ENCODE measurements at places on chromosomes 2 and 18.

- no peak for DNase-seq
Measured at GRCh38 chr2:219596954-219597551, 604 bp upstream of the STK11IP start.

- DNase-seq: no peak
Measured at GRCh38 chr2:119943058-119943457, 69.8 kb upstream of the EPB41L5 start.

DNA sequence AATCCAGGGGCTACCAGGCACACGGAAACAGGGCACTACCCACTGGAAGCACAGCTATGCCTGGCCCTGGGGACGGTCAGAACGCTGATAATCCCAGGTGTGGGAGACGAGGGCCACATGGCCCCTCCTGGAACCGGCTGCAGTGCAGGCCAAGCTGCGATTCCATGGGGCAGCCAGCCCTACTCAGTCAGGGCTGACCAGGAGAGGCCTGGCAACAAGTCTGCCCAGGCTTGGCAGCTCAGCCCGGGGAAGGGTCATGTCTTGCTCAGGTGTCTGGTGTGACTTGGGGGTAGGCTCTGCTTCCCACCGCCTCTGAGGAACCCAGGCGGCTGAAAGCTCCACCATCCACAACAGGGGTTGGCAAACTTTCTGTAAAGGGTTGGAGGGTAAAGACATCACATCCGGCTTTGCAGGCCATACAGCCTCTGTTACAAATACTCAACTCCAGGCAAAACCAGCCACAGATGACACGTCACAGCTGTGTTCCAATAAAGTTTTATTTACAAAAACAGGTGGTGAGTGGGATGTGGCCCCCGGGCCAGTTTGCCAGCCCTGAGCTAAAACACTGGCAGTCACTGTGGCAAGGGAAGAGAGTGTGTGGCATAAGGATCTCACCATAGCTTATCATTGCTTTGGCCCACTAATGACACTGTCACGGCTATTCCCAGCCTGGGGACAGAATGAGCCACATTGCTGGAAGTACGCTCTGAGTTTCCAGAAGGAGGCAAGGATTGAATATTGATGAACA lies 85.2 kb downstream of the NDUFA10 start:
- DNase-seq: no peak

GRCh38 chr2:109434351-109434750 lies 179.4 kb downstream of the SEPTIN10 start:
- DNase-seq: no peak

DNA sequence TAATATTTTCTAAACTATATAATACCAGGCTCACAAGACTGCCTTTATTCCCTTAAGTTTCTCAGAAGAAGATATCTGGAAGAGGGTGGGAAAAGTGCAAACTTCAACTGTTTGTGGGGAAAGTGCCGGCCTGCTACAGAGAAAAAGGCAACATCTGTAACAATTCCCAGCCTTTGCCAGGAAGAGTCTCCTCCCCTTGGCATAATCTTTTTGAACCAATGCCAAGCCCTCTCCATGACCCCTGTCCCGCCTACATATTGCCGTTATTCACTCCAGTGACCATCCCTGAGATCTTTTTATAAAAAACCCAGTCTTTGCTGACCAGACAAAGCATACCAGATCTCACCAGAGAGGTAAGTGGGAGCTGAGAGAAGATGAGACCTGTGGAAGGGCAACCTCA lies at the start of gene REG3G:
Gene REG3G, plus strand, starts transcription at position 282 of the 400 bp plus-strand sequence. CDS start 392 bp downstream, outside the sequence.
- DNase-seq: no peak

GRCh38 chr2:164186591-164186990 lies 434.7 kb downstream of the GRB14 start:
- DNase-seq: no peak

- no peak for DNase-seq
Measured at GRCh38 chr2:184945824-184946223, 347.5 kb downstream of the ZNF804A start.

DNA sequence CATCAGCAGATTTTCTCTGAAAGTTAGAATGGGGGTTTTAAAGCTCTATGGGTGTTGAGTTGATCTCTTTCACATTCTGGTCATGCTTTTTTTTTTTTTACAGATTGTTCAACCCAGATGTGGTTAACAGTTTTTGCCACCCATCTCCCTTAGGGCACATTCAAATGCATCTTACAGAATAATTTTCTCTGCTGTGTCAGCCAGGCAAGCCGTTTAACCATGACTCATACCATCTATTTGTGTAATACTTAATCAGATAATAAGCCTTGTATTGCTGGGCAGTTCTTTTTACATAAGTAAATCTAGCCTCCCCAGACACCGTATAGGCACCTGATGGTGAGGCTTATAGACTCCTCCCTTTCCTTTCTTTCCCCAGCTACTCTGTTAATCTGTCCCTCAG lies 62.0 kb downstream of the TGIF1 start:
- no peak for DNase-seq

DNA sequence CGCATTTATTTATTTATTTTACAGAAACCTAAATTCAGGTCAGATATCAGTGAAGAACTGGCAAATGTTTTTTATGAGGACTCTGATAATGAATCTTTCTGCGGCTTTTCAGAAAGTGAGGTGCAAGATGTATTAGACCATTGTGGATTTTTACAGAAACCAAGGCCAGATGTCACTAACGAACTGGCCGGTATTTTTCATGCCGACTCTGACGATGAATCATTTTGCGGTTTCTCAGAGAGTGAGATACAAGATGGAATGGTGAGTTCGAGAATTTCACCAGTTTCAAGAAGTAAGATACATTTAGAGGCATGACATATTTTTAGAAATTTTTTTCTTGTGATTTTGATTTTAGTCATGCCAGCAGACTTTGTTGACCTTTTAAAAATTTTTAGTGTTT lies 4.6 kb downstream of the CDCA7 start:
- no peak for DNase-seq

DNA sequence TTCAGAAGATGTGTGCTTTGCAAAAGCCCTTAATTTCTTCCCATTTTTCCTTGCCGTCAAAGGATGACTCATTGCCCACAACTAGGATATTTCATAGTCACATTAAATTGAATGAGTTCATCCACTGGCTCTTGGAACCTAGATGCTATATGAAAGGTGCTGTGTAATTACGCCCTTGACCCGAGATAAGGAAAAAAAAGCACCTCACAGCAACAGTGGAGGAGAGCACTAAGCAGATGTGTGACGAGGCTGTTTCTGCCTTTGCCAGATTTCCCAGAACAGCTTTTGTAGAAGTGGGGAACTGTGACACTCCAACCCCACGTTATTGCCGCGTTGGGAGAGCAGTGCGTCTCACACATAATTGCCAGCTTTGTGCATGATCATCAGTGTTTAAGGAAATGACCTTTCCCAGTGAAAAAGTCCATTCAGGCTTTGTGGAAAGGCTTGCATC lies 33.3 kb upstream of the TMEM87B start:
- DNase-seq: no peak

DNA sequence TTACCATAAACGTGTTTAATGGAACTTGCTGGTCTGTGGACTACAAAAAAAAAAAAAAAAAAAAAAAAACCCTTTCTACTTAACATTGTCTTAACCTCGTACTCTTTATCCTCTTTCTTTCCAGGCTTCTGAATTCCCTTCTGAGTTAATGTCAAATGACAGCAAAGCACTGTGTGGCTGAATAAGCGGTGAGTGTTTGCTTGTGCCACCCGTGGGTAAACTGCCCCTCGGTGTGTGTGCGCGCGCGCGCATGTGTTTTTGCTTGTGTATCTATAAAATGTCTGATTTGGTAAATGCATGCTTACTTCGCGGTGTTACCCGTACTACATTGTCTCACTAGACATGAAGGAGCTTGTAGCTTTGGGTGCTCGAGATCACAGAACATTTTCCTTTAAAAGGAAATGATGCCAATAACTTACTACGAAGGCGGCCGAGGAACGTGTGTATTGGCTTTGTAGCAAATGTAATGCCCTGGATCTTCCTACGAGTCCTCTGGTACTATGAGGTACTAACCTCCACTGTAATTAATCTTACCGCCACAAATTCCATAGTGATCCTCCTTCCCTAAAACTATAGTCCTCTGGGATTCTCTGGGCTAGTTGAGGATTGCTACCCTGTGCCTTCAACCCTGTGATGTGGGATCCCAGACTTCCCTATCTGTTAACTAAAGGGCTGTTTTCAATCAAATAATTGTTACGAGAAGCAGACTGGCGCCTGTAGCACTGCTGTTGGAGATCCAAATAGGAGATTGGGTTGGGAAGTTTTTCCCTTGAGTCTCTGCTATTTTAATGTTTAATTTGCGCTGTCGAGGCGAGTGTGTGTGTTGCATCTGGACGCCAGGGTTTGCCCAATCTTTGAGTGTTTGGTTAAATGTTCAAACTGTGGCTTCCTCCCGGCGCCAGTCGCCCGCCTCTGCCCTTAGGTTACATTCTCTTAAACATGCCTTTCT lies 1.1 kb downstream of the ID2 start:
- peak; percentile 42 for DNase-seq

GRCh38 chr2:236689981-236690380 lies 120.4 kb downstream of the ACKR3 start:
- DNase-seq: no peak

DNA sequence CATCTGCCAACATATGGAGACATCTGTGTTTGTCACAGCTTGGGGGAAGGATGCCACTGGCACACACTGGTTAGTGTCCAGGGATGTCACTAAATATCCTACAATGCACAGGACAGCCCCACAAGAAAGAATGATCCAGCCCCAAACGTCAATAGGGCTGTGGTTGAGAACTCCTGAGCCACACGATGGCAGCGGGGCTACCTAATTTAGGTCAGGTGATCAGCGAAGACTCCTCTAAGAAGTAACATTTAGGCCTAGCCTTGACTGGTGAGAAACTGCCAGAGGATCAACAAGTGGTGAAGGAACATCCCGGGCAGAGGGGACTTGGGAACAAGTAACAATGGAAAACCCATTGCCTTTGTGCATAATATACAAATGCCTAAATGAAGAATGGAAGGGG lies 5.0 kb upstream of the TGIF1 start:
- no peak for DNase-seq

- DNase-seq: no peak
Measured at GRCh38 chr2:116935097-116935814, 879.2 kb upstream of the DDX18 start.

GRCh38 chr2:180122874-180123273 lies 115.8 kb upstream of the CWC22 start:
- no peak for DNase-seq

DNA sequence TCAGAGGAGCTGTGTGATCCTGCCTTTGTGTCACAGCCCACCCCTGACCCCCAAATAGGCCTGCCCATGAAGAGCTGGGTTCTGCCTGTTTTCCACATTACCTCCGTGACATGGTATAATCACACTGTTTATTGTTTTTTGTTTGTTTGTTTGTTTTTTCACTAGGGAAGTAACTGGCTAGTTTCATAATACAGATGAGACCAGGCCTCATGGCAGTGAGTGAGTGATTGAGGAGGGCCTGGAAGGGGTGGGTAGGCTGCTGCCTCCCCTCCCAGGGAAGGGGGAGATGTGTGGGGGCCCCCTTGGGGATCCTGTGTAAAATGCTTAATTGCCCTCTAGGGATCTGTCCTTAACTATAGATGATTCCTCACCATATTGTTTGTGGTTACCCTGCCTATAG lies 190.5 kb downstream of the LDLRAD4 start:
- no peak for DNase-seq

DNA sequence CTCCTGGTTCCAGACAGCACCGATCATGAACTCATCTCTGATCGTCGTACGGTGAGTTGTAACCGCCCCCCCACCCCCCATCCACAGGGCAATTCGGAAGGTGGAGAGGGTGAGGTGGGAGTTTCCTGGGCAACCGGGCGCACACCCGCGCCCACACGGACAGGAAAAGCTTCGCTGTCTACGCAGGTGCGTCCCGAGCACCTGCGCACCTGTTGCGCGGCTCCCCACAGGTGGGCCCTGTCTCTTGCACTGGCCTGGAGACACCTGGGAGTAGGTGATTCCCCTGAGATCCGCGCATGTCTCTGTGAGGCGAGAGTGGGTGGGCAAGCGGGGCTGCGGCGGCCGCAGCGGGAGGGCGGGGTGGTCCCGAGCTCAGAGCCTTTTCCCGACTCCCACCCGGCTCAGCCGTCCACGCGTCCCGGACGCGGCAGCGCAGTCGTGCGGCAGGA lies 459 bp upstream of the ATP6V1C2 start:
- DNase-seq: no peak

GRCh38 chr2:151083856-151084795 lies 177.5 kb downstream of the RBM43 start:
- no peak for DNase-seq

GRCh38 chr18:27839141-27839540 lies 337.8 kb downstream of the CDH2 start:
- DNase-seq: no peak

- no peak for DNase-seq
Measured at GRCh38 chr2:85853499-85854165, 35.2 kb downstream of the ST3GAL5 start.

- no peak for DNase-seq
Measured at GRCh38 chr2:96683972-96684820, 41.6 kb downstream of the FER1L5 start.

DNA sequence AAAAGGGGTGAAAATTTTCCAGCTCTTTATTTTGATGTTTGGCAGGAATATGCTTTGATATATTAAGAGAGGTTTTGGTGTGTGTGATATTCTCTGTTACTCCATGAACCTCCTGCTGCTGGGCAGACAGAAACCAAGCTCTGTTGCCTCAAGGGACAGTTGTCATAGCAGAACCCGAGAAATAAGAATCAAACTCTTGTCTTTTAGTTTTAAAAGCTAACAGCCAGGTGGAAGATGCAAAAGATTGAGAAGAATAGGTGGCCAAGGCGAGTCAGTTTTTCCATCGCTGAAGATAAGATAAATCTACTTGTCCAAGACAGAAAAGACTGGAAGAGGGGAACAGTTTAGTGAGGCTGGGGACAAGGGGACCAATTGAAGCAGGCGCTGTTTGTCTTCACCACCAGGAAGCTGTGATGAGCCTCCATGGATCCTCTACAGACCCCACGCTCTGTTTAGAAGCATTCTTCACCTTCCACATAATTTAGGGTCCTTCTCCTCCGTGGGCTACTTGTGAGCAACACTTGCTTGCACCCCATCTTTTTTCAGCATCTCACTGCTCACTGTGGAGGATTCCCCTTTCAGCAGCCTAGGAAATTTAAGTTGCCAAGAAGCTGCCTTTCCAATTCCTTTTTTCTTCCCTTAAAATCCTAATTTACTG lies 23.9 kb downstream of the PMAIP1 start:
- no peak for DNase-seq

DNA sequence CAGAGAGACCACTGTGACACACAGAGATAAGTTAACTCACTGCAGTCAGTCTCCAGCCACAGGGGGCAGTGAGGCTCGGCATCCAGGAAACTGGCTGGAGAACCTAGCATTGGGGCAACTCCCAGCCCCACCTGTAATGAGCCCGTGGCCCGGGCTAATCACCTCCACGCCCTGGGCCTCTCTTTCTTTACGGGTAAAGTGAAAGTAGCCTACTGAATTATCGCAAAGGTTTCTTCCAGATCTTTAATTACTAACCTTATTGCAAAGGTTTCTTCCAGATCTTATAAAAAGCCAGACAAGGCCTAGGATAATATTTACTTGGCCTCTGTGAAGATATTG lies 45.7 kb upstream of the ACAA2 start:
- DNase-seq: no peak

GRCh38 chr2:141021611-141022010 lies 1109.2 kb downstream of the LRP1B start:
- DNase-seq: no peak

GRCh38 chr18:21735452-21736015 lies 5.1 kb upstream of the MIB1 start:
- DNase-seq: peak; percentile 65

GRCh38 chr18:8824846-8825245 lies 119.5 kb downstream of the MTCL1 start:
- DNase-seq: no peak

Data from activated effector memory CD4-positive, alpha-beta T cell treated with Interleukin-2 at 50 U/mL for 16 hours (primary cell).